Suppressor macrophage treated with lipopolysaccharide for 1 hour (primary cell): ENCODE measurements at places on chromosomes 5 and 9.

- no peak for DNase-seq
Measured at GRCh38 chr5:115602591-115603125, 379 bp upstream of the TICAM2 start.

DNA sequence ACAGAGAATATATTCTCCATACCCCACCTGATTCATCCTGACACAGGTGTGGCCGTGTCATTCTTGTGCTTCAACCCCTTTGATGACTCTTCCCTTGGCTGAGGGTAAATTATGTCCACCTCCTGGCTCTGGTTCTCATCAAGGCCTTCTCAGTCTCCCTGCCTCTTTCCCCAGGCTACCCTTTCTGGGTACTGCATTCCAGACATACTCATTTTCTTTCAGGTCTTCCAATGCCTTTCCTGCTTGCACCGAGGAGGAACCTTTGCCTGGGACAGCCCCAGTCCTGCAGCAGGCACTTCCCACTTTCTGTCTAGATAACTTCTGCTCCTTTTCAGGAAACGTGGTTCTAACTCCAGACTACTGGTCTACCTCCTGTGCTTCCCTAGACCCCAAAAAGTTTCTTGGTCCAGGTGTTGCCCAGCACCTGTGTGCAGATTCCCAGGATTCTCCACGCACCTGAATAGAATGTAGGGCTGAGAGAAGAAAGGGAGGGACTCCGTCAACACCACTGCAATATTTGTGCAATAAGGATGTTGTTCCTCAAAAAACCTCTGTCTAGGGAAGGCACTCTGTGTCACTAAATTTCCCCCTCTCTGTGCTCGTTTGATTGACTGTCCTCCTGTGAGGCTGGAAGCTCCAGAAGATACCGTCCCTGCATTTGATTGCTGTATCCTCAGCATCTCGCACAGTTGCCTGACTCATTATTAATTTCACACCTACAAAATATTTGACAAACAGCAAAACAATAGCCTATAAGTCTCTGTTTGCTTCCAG, 255.4 kb upstream of the NFIL3 start:
- peak; percentile 63 for DNase-seq

DNA sequence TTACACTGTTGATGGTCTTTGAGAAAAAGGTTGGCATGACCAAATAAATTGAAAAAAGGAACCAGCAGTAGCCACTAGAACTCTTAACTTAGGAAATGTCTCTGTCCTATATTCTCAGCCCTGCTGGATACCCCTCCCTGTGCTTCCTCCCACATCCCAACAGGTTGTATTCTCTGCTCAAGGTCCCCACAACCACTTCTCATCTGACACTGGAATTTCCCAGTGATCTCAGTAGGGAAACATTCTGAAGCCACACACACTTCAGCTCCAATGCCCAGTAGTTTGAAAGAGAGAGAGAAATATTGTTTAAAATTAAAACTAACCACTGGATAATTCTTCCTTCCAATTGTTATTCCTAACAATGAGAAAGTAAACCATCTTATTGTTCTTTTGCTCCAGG, 30.0 kb upstream of the NREP start:
- DNase-seq, result no peak

- DNase-seq, result no peak
Measured at GRCh38 chr5:72170101-72170500, 62.8 kb downstream of the MAP1B start.

GRCh38 chr9:131280660-131281059, 4.3 kb upstream of the FAM78A start:
- no peak for DNase-seq

DNA sequence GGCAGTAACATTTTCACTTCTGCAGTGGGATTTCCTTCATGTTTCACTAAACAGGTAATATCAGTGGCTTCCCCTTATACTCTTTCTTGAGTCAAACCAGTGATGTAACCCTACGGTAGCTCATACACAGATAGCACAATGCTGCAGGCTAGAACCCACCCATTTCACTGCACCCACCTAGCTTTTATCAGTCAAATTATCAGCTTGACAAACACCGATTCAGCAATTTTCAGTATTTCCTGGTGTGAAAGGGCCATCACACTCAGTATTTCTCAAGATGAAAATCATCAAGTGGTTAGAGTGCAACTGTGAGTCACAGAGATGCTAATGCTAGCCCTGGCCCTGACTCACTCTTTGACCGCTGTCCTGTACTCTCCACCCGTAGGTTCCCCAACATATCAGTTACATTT, 242.3 kb upstream of the PTGER4 start:
- DNase-seq, result peak; percentile 88

DNA sequence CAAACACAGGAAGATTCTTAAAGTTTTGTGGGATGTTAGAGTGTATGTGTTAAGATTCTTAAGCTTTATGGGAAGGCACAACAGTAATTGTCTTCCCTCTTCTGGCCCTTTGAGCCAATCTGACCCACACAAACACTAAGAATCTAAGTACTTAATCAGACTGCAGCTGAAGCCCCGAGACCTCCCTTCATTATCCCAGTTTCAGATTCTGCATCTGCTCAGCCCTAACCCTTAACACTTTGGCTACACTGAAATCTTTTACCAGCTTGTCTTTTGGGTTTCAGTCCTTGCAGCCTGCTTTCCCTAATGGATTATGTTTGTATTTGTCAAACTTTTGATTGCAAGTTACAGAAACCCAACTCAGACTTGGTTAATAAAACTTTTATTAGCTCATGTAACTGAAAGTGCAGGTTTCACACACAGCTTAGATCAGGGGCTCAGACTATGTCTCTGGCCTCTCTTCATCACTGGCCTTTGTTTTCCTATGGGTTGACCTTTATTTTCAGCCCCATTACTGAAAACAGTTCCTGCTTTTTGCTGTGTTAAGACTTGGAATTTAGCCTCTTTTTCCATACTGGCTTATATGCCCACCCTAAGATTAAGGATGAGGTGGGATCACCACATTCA, 71.5 kb downstream of the COX7C start:
- DNase-seq, result no peak

DNA sequence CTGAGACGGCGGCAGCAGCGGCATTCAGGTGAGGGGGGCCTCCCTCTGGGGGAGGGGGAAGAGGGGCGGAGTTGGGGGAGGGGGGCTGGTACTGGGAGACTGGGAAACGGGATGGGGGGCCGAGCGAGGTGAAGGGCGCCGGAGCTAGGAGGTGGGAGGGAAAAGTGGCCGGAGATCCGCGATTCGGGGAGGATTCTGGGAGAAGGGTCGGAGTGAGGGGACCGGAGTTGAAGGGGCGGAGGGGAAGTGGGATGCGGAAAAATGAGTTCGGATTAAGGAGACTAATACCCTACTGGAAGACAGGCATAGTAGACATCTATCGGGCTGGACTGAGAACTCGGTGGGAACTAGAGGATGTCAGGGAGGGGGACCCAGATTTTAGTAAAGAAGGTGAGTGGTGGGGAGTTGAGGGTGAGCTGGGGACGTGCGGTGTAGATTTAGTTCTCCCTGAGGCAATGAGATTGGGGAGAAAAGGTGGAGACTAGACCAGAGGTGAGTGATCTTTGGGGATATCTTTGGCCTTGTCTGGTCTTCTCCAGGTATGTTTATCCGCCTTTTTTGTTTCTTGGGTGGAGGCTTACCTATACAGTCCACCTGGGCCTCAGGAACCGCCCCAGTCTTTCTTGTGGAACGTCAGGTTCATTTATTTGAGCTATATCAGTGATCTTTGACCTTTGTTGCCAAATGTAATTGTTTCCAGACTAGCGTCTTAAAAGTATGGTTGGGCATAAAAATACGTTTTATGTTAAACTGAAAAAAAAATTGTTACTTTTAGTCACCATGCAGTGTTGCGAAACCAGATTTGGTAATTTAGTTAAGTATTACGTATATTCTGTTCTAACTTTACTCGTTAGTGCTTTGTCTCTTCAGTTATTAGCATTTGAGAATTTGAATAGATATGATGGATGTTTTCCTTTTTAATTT, 632 bp downstream of the UBAP1 start:
- peak; percentile 92 for DNase-seq

- DNase-seq, result no peak
Measured at GRCh38 chr9:79040671-79041070, 531.1 kb upstream of the TLE4 start.
